ENCODE measurements at places on chromosomes 7 and 10.

- DNase-seq = no peak
Measured at GRCh38 chr7:84372712-84373111, 178.1 kb upstream of the SEMA3A start.

DNA sequence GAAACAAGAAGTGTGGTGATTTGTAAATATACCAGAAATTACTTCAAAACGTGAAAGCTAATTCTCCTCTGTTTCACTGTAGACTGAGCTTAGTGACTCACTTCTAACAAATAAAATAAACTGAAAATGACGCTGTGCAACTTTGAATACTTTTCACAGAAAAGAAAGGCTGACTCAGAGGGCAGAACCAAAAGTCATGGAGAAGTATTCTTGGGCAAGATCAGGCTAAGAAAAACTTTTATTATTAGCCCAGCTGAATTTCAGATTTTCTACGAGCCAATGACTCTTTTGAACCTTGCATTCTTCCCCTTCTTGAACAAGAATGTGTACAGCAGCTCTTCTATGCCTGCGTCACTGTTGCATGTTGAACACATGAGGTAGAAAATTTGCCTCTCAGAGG, 527.3 kb upstream of the GHITM start:
- DNase-seq = no peak

DNA sequence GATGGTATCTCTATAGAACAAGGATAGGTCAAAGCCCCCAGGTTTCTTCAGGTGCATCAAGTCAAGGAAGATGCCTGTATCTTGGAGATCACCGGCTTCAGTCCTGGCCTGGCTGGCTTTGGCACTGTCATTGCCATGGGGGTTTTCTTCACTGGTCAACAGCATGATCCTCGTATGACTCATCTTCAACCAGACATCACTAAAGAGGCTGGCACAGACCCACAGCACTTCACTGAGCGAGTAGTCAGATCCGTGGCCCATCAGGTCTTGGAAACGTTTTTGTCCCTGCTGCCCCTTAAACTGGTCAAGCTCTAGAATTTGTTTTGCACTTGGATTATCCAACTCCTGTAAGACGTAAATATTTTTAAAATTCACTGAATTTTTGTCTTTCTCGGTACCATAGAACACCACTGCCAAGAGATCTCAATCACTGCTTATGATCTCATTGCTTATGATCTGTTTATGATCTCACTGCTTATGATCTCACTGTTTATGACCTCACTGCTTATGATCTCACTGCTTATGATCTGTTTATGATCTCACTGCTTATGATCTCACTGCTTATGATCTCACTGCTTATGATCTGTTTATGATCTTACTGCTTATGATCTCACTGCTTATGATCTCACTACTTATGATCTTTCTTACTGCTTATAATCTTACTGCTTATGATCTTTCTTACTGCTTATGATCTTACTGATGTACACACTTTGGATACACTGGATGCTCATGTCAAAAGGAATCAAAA, 135.2 kb downstream of the CYP26A1 start:
- no peak for DNase-seq

GRCh38 chr10:100696477-100696901, 48.9 kb upstream of the PAX2 start:
- DNase-seq = no peak

DNA sequence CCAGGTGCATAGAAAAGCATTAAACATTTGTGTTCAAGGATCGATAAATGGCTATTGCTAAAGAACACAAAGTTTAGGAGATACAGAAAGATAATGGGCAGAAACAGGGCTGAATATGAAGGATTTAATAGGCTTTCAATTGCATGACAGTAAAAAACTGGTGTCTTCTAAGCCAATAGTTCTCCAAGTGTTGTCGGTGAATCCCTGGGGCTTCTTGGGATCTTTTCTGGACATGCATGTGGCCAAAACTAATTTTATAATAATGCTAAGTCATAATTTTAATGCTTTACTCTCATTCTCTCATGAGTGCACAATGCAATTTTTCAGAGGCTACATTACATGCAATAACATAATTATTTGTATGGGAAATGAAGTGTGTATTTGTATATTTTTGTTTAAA, 521.1 kb upstream of the ANKRD30A start:
- DNase-seq = no peak

GRCh38 chr10:9951481-9952257, 1066.0 kb upstream of the CELF2 start:
- DNase-seq = peak; percentile 70

GRCh38 chr10:129057856-129058663, 409.0 kb upstream of the MGMT start:
- DNase-seq = peak; percentile 12

DNA sequence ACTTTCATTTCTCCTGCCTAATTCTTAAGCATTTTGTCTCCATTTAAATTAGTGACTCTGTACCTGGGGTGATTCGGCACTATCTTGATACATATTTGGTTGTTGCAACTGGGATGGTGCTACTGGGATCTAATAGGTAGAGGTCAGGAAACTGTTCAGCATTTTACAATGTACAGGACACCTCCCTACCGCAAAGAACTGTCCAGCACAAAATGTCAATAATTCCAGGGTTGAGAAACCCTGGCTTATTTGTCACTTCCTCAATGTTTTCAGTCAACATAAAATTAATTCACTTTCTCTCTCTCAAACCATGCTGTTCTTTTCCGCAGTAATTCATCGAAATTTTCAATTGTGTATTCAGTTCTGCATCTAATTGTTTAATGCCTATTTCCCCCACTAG, 151.4 kb upstream of the CALCR start:
- DNase-seq = no peak

DNA sequence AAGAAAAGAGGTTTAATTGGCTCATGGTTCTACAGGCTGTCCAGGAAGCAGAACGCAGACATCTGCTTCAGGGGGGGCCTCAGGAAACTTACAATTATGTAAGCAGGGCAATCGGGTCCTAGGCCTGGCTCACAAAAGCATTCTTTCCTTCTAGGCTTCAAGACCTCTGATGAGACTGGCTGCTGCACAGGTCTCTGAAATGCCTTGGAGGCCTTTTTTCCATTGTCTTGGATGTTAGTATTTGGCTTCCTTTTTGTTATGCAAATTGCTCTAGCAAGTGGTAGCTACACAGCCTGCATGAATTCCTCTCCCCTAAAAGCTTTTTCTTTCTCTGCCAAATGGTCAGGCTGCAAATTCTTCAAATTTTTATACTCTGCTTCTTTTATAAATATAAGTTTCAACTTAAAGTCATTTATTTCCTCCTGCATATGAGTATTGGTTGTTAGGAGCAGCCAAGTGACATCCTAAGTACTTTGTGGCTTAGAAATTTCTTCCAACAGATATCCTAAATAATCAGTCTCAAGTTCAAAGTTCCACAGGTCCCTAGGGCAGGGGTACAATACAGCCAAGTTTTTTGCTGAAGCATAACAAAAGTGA, 83.1 kb upstream of the SEMA3A start:
- no peak for DNase-seq

DNA sequence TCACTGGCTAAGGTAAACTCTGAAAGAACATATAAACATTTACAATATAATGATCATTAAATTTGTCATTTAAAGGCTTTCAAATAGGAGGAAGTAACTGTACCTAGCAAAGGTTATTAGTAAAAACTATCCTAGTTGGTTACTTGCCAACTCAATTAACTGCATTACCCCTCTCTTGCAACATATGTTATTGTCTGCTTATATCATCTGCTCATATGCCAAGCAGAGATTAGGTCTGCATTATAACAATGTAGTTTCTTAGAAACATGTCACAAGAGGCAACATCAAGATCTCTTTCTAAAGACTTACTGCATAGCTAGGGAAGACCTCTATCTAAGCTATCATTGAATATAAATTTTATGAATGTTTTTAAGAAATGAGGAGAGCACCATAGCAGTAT, 132.5 kb downstream of the RELN start:
- no peak for DNase-seq

DNA sequence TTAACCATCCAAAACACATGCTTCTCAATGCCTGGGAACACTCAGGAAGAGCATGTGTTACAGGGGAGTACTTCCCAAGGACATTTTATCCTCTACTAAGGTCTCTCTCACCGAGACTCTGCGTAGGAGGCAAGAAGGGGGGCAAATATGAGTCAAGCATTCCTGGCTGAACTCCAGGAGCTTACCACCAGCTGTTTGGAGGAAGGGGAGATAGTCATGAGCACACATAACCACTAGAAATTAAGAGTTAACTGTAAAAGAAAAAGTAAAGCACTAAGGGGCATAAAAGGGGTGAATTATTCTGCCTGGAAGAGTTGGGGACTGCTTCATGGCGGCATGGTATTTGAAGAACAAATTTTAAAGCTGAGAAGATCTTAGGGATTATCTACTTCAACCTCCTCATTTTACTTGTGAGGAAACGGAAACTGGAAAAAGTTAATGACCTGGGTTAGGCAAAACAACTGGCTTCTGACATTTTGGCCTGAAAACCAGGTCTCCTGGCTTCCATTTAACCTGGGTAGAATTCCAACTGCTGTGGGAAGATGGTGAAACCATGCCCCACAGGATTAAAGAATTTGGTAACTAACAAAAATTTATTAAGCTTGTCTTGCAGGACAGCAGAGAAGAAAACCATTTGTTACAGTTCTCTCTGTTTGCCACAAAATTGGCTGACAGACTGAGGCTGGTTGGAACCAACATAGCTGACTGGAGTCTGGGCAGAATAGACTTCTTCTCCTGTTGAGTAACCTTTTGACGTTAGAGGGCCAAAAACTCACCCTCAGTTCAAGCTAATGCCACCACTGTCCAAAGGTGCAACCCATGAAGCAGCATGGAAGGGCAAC, 85.5 kb downstream of the SLC25A13 start:
- DNase-seq = peak; percentile 81

DNA sequence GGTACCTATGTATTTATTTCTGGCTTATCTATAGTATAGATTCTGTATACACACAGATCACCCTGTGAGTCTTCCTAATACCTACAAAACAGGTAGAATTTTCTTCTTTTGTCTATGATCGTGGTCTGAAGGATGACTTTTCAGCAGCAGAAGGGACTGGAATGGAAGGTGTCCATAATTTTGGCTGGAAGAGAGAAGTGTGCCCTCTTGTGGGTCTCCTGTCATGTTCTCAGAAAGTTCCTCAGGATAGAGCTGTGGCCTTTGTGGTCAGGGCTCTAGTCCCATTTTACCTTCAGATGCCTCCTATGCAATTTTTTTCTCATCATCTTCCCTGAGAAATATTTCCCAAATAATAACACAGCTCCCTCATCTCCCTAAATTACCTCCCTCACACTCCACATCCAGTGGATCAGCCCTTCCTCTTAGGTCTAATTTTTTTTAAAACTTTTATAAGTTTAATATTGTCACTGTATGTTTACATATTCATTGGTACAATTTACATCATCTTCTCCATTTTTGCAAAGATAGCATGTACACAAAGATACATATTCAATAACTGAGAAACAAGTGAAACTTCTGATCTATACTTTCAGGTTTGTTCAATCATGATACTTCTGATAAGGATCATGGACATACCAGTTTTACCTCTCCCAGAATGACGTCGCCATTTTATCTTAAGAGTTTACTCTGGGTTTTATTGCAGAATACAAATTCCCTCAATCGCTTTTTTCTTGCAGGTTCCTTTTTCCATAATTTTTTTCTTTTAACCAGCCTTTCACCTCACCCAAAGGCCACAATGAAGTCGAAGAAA, 112.7 kb downstream of the REEP3 start:
- peak; percentile 62 for DNase-seq

GRCh38 chr10:86757113-86757972, 924 bp downstream of the BMPR1A start:
- DNase-seq = no peak

GRCh38 chr7:5143106-5143505, 46.9 kb upstream of the WIPI2 start:
- DNase-seq = no peak

DNA sequence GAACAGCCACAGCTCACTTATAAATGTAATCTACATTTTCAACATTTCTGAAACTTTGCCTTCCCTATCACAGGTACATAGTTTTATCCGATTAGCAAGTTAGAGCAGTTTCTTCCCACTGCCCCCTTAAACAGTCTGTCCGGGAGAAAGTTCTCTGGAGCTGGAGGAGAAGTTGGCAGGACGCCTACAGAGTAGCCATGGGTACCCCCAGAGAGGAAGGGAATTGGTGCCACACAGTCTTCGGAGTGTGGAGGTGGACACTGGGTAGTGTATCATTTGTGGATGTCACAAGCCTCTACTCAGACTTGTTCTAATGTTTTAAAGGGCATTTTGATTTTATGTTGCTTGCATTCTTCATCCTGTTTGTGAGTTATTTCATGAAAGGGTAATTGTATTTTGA, 39.0 kb downstream of the TAF3 start:
- no peak for DNase-seq

DNA sequence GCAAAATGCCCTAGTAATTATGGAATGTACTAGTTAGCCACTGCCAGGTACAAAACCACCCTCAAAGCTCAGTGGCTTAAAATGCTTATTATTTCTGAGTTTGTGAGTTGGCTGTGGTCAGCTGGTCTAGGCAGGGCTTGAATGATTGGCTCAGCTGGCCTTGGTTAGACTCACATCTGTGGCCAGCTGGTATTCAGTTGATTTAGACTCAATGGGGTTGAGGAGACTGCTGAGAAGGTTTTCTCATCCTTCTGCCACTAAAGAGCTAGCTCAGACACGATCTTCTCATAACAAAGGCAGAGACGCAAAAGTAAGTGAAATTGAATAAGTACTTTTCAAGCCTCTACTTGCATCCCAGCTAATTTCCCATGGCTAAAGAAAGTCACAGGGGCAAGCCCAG, 57.1 kb upstream of the CYP2C18 start:
- DNase-seq = no peak

DNA sequence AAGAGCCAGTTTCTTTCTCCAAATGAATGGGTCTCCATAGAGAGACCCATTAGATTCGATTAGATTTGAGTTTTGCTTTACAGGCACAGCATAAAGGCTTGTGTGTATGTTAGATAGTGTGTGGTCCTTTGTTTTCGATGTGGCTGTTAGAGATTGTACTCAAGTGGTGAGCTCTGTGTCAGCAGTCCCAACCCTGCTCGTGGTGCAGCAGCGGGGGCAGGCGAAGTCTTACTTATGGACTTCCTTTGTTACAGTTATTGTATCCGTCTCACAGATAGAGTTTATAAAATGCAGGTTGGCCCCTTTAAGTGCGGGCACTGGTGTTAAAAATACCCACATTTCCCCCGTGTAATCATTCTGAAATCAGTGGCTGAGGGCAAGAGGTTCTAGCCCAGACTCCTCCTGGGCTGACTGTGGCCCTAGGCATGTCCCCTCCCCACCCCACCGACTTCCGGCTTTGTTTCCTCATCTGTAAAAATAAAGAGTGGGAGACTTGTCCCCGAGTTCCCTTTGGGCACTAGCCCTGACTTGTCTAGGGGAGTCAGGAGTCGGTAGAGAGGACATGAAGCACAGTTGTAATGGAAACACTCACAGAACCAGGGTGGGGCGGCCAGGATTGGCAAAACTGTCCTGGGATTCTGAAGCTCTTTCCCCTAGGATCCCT, 28.6 kb downstream of the MTURN start:
- DNase-seq = peak; percentile 85

DNA sequence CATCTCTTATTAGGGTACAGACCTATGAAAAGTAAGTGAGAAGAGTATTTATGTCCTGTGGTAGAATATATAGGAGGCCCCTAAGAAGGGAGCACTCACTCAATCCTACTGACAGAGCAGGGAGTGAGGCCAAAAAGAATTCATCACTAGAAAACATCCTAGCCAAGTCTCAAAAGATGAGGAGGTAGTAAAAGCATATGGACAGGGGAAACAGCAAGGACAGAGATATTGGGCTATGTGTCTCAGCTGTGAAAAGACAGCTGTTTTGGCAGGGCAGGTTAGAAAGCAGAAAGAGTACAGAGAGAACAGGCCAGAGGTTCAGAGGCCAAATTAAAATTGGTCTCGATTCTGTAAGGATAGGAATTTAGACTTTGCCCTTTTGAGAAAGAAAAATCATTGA, 548.3 kb upstream of the ANKRD30A start:
- no peak for DNase-seq

Data from hematopoietic multipotent progenitor cell treated with erythropoietin and hydrocortisone succinate and interleukin-3 and kit ligand, for 6 days (in vitro differentiated cells).